Gastrocnemius medialis (tissue), 4 donors: ENCODE measurements at places on chromosomes 7 and 10. TPM values are rescaled to one million over a fixed set of nuclear protein-coding genes. Genes with fewer than 3 reads are reported as not detected.

GRCh38 chr7:107843184-107843583 lies 40.2 kb upstream of the SLC26A3 start:
- no peak for DNase-seq

- no peaks in the 10 kb centered on the region for H3K27me3 ChIP-seq
- H3K4me3 ChIP-seq, result no peak overlapping the region
- no peaks in the 10 kb centered on the region for H3K4me1 ChIP-seq
- H3K36me3 ChIP-seq, result no peaks in the 10 kb centered on the region
These were observed 7.8 kb upstream of the KLF6 start for GRCh38 chr10:3792710-3793219.

HK1 gene
- 168 TPM for total RNA-seq

GRCh38 chr10:132961787-132962622 lies 19.6 kb upstream of the CFAP46 start:
- H3K27me3 ChIP-seq, result peaks cover 8% of the 10 kb centered on the region
- H3K4me3 ChIP-seq, result peak overlapping the region; percentile 37
- no peak overlapping the region for H3K27ac ChIP-seq
- no peak for DNase-seq
- peaks cover 4% of the 10 kb centered on the region for H3K4me1 ChIP-seq

GRCh38 chr7:151177310-151177709 lies 9.7 kb downstream of the ASB10 start:
- H3K4me3 ChIP-seq, result no peak overlapping the region
- no peaks in the 10 kb centered on the region for H3K36me3 ChIP-seq
- H3K4me1 ChIP-seq, result peaks cover 18% of the 10 kb centered on the region
- no peak for DNase-seq
- no peak overlapping the region for H3K27ac ChIP-seq
- no peaks in the 10 kb centered on the region for H3K27me3 ChIP-seq

- no peaks in the 10 kb centered on the region for H3K36me3 ChIP-seq
- no peak overlapping the region for H3K4me3 ChIP-seq
- no peak for DNase-seq
These were observed 14.9 kb downstream of the ZC3HAV1 start for GRCh38 chr7:139094596-139094995.

CPED1 gene
- total RNA-seq, result 35.5 TPM

DNA sequence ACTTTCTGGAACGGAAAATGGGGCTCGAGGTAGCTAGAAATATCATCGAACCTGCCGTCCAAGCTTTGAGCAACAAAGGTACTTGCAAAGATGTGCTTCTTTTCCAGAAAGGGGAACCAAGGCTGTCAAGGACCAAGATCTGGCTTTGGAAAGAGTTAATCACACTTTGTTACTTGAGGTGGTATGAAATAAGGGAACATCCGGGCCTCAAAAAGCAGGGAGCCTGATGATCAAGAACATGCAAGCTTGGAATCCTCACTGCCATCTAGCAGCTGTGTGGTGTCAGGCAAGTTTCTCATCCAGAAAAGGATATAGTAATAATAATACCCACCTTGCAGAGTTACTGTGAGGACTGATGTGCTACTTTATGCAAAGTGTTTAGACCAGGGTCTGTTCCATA lies 329.5 kb downstream of the GRID1 start:
- H3K36me3 ChIP-seq, result no peaks in the 10 kb centered on the region
- H3K27ac ChIP-seq, result no peak overlapping the region
- H3K27me3 ChIP-seq, result no peaks in the 10 kb centered on the region
- H3K4me3 ChIP-seq, result no peak overlapping the region

GRCh38 chr7:102169651-102170392 lies 116.8 kb upstream of the SH2B2 start:
- H3K4me3 ChIP-seq, result no peak overlapping the region
- H3K27me3 ChIP-seq, result no peaks in the 10 kb centered on the region
- H3K4me1 ChIP-seq, result peaks cover 6% of the 10 kb centered on the region
- no peak overlapping the region for H3K27ac ChIP-seq
- no peak for DNase-seq

DGKI gene
- not detected for total RNA-seq

GRCh38 chr10:93622942-93623341 lies 10.6 kb downstream of the PDE6C start:
- H3K27ac ChIP-seq, result no peak overlapping the region
- DNase-seq, result no peak
- no peak overlapping the region for H3K4me3 ChIP-seq
- H3K4me1 ChIP-seq, result no peaks in the 10 kb centered on the region
- no peaks in the 10 kb centered on the region for H3K27me3 ChIP-seq

DNA sequence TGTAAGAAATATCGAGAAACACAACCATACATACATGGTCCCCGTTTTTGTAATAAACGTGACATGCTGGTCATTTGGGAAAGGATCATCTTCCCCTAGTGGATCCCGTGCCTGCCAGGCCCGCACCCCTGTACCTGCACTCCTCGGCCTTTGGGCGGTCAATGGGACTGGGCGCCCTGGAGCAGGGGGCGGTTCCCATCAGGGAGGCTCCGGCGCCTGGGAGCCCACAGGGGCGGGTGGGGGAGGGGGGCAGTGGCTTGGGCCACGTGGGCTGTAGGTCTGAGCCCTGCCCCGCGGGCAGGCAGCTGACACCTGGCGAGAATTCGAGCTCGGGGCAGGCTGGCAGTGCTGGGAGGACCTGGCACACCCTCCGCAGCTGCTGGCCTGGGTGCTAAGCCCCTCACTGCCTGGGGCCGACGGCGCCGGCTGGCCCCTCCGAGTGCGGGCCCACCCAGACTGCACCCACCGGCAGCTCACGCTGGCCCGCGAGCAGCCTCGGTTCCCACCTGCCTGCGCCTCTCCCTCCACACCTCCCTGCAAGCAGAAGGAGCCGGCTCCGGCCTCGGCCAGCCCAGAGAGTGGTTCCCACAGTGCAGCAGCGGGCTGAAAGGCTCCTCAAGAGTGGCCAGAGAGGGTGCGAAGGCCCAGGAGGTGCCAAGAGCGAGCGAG lies 361.6 kb upstream of the GRM3 start:
- H3K36me3 ChIP-seq, result no peaks in the 10 kb centered on the region
- H3K4me1 ChIP-seq, result no peaks in the 10 kb centered on the region
- no peak for DNase-seq

GRCh38 chr10:75836064-75836463 lies 404.6 kb downstream of the LRMDA start:
- no peaks in the 10 kb centered on the region for H3K27me3 ChIP-seq
- H3K27ac ChIP-seq, result no peak overlapping the region
- no peak overlapping the region for H3K4me3 ChIP-seq
- DNase-seq, result no peak
- no peaks in the 10 kb centered on the region for H3K36me3 ChIP-seq

GRCh38 chr10:306007-306674 lies 170.9 kb downstream of the ZMYND11 start:
- peaks cover 8% of the 10 kb centered on the region for H3K36me3 ChIP-seq
- DNase-seq, result no peak
- H3K27ac ChIP-seq, result no peak overlapping the region
- no peaks in the 10 kb centered on the region for H3K27me3 ChIP-seq
- no peak overlapping the region for H3K4me3 ChIP-seq
- H3K4me1 ChIP-seq, result no peaks in the 10 kb centered on the region

- H3K36me3 ChIP-seq, result no peaks in the 10 kb centered on the region
- no peaks in the 10 kb centered on the region for H3K27me3 ChIP-seq
- no peak for DNase-seq
- peak overlapping the region; percentile 37 for H3K27ac ChIP-seq
- no peak overlapping the region for H3K4me3 ChIP-seq
- peaks cover 19% of the 10 kb centered on the region for H3K4me1 ChIP-seq
These were observed 198.9 kb downstream of the REEP3 start for GRCh38 chr10:63720072-63720537.

DNA sequence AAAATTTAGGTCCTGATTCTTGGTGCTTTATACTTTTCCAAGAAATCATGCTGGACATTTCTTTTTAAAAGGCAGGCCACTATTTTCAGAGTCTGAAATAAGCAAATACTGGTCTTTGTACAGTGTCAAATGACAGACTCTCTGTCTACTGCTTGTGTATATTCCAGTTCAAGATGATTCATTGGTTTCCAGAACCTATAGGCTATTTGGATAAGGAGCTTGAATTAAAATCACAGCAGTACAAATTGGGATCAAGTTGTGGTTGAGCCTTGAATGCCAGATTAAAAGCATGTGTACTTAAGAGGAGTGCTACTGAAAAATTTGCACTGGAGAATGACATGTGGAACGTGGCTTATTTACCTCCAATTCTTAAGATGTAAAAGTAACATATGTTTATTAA lies 10.7 kb downstream of the KMT2E start:
- no peak for DNase-seq
- no peaks in the 10 kb centered on the region for H3K27me3 ChIP-seq
- peaks cover 97% of the 10 kb centered on the region for H3K4me1 ChIP-seq
- peak overlapping the region; percentile 10 for H3K4me3 ChIP-seq
- no peaks in the 10 kb centered on the region for H3K36me3 ChIP-seq
- H3K27ac ChIP-seq, result peak overlapping the region; percentile 50

- H3K4me3 ChIP-seq, result no peak overlapping the region
- H3K4me1 ChIP-seq, result peaks cover 5% of the 10 kb centered on the region
- DNase-seq, result no peak
- peak overlapping the region; percentile 45 for H3K27ac ChIP-seq
These were observed 92.0 kb downstream of the LYZL2 start for GRCh38 chr10:30537586-30537985.

DNA sequence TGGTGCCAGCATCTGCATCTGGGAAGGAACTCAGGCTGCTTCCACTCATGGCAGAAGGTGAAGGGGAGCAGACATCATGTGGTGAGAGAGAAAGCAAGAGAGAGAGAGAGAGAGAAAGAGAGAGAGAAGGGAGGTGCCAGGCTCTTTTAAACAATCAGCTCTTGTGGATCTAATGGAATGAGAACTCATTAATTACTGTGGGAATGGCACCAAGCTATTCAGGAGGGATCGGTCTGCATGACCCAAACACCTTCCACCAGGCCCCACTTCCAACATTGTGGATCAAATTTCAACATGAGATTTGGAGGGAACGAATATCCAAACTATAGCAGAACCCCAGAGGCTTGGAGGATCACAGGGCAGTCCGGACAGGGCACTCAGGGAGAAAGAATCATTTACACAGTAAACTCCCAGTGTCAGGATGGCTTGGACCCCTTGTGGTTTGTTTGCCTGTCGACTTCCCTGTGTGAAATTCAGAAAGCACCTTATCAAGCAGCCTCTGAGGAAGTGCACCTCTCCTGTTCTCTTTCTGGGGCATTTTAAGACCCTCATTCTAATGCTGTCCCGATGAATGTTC lies 308.5 kb downstream of the REEP3 start:
- DNase-seq, result no peak
- no peaks in the 10 kb centered on the region for H3K27me3 ChIP-seq
- no peak overlapping the region for H3K27ac ChIP-seq
- H3K4me1 ChIP-seq, result no peaks in the 10 kb centered on the region
- no peaks in the 10 kb centered on the region for H3K36me3 ChIP-seq
- no peak overlapping the region for H3K4me3 ChIP-seq

- H3K4me3 ChIP-seq, result no peak overlapping the region
- H3K27ac ChIP-seq, result peak overlapping the region; percentile 46
- peaks cover 31% of the 10 kb centered on the region for H3K4me1 ChIP-seq
- H3K36me3 ChIP-seq, result no peaks in the 10 kb centered on the region
- H3K27me3 ChIP-seq, result no peaks in the 10 kb centered on the region
These were observed 51.8 kb downstream of the TCF7L2 start for GRCh38 chr10:113001599-113002448.

SNCG gene
- total RNA-seq, result 2.5 TPM

DNA sequence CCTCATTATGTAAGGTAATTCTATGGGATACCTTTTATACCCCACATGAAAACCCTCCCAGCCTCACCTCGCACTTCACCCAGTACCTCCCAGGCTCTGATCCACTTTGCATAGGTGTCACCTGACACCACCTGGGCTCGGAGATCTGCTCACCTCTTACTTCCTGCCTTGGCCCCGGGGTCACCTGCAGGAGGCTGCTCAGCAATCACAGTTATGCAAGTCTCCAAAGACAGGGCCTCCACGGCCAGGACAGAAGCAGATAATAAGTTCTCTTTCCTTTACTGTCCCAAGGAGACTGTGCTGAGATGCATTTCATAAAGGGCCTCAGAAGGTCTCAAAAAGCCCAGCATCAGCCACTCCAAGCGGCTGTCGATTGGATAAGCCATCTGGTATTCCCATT lies 112.4 kb upstream of the PPP2R2D start:
- DNase-seq, result no peak
- no peak overlapping the region for H3K4me3 ChIP-seq
- H3K36me3 ChIP-seq, result no peaks in the 10 kb centered on the region
- H3K27me3 ChIP-seq, result no peaks in the 10 kb centered on the region

DNA sequence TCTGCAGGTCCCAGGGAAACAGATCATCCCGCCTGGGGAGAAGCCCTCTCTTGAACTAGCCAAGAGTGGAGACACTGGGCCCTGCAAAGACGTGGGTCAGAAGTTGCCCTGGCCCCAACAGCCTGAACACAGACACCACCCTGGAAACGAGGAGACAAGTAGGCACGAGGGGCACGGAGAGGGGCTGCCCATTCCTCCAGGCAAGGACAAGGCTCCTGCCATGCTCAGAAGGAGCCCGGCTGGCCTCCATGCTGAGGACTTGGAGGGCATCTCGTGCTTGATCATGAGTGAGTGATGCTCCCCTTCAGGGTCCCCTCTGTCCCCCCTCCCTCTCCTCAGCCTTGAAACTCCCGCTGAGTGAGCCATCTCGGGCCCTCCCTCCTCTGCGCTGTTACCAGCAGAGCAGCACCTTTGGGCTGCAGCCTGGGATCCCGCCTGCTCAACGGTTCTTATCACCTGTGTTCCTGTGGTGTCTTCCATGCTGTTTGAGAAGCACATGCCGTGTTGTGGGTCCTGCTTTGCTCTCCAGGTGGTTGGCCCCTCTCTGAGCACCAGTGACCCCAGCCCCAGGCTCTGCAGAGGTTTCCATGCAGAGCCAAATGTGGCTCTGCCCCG lies 544.3 kb downstream of the TCERG1L start:
- no peaks in the 10 kb centered on the region for H3K36me3 ChIP-seq
- H3K27ac ChIP-seq, result no peak overlapping the region
- no peaks in the 10 kb centered on the region for H3K4me1 ChIP-seq

PODXL gene
- 14.1 TPM for total RNA-seq

GRCh38 chr7:16347827-16348192 lies 73.5 kb downstream of the CRPPA start:
- no peaks in the 10 kb centered on the region for H3K27me3 ChIP-seq
- H3K36me3 ChIP-seq, result no peaks in the 10 kb centered on the region
- H3K4me1 ChIP-seq, result no peaks in the 10 kb centered on the region
- DNase-seq, result no peak
- H3K27ac ChIP-seq, result no peak overlapping the region
- H3K4me3 ChIP-seq, result no peak overlapping the region

DNA sequence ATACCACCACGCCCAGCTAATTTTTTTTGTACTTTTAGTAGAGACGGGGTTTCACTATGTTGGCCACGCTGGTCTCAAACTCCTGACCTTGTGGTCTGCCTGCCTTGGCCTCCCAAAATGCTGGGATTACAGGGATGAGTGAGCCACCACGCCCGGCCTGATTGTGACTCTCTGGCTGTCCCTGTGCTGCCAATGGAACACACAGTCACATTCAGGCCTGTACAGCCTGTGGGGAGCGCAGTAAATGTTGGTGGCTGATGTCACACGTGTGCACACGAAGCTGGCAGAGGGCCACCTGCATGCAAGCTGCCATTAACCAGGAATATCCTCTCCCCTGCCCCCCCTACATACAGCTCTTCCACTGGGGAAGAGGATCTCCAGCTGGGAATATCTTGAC lies 22.1 kb downstream of the POLL start:
- peaks cover 43% of the 10 kb centered on the region for H3K27me3 ChIP-seq
- no peaks in the 10 kb centered on the region for H3K36me3 ChIP-seq
- no peak for DNase-seq
- peaks cover 18% of the 10 kb centered on the region for H3K4me1 ChIP-seq
- no peak overlapping the region for H3K27ac ChIP-seq

ACHE gene
- total RNA-seq, result 59.5 TPM

TUBAL3 gene
- not detected for total RNA-seq

MSMB gene
- total RNA-seq, result not detected
